MCF 10A (cell line): ENCODE measurements at places on chromosomes 3 and 15. TPM values are rescaled to one million over a fixed set of nuclear protein-coding genes. Genes with fewer than 3 reads are reported as not detected.

HYAL1 gene
- total RNA-seq, result 0.42 and 0.70 TPM in 2 replicates

CYP1A1 gene
- total RNA-seq, result not detected in 2 replicates

UMPS gene
- total RNA-seq, result 33.4 and 49.3 TPM in 2 replicates

HEMK1 gene
- 19.9 and 23.8 TPM in 2 replicates for total RNA-seq

ATR gene
- 27.2 and 30.2 TPM in 2 replicates for total RNA-seq
